HFFc6 (cell line): ENCODE measurements at places on chromosomes 5 and 9. TPM values are rescaled to one million over a fixed set of nuclear protein-coding genes. Genes with fewer than 3 reads are reported as not detected.

DNA sequence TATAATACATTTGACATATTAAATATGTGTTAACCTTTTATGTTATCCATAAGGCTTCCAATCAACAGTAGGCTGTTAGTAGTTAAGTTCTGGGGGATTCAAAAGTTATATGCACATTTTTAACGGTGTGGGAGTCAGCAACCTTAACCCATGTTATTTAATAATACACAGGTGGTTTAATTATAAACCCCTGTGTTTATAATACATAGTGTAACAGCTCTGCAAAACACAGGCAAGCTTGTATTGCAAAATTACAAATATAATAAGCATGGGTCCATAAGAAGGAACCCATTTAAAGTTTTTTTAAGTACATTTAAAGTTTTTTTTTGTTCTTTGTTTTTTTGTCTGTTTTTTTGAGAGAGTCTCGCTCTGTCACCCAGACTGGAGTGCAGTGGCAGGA is 14.5 kb upstream of the RAD23B start:
- no peaks in the 10 kb centered on the region for H3K36me3 ChIP-seq
- no peak overlapping the region for H3K27ac ChIP-seq
- no peaks in the 10 kb centered on the region for H3K27me3 ChIP-seq

Gene SLC6A18
- total RNA-seq: not detected in 3 replicates

Gene ETF1
- 133 and 147 TPM in 2 replicates for total RNA-seq

DNA sequence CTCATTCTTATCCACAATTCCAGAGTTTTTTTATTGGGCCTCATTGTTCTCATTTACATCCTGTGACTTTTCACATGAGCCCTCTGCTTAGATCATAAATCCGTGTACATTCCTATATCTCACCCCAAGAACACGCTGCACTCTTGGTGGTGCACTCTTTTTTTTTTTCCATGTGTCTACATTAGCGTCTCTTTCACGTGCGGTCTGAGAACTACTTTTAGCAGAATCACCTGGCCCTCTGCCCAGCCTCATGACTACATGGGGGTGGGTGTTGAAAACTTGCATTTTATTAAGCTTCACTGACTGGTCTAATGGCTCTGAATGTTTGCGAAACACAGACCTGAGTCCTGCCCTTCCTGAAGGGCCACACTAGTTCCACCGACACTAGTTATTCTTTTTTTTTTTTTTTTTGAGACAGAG is 18.6 kb downstream of the C9orf57 start:
- peak overlapping the region; percentile 1; the same call in 1 of the 2 replicates for H3K4me3 ChIP-seq
- H3K4me1 ChIP-seq: peaks cover 24% of the 10 kb centered on the region
- H3K27me3 ChIP-seq: peaks cover 22% of the 10 kb centered on the region
- peak; percentile 72 for DNase-seq
- H3K27ac ChIP-seq: peak overlapping the region; percentile 0; the same call in 1 of the 2 replicates

Gene NR2F1-AS1
- 22.8 to 26.4 TPM (median 25.1 TPM) in 3 replicates for total RNA-seq

Gene SNCB
- not detected in 2 replicates for total RNA-seq

GRCh38 chr5:157828105-157828943 is 30.6 kb downstream of the CLINT1 start:
- H3K27me3 ChIP-seq: no peaks in the 10 kb centered on the region
- no peak overlapping the region for H3K27ac ChIP-seq
- peaks cover 29% of the 10 kb centered on the region for H3K4me1 ChIP-seq
- DNase-seq: no peak

GRCh38 chr5:126233256-126233655 is 190.0 kb upstream of the GRAMD2B start:
- no peaks in the 10 kb centered on the region for H3K4me1 ChIP-seq
- no peaks in the 10 kb centered on the region for H3K36me3 ChIP-seq
- H3K4me3 ChIP-seq: no peak overlapping the region
- H3K27ac ChIP-seq: no peak overlapping the region

GRCh38 chr5:120454094-120454798 is 9.9 kb upstream of the PRR16 start:
- H3K36me3 ChIP-seq: peaks cover 12% of the 10 kb centered on the region; the same call in 1 of the 2 replicates
- H3K4me1 ChIP-seq: peaks cover 43% of the 10 kb centered on the region
- peak overlapping the region; percentile 19 for H3K4me3 ChIP-seq
- no peaks in the 10 kb centered on the region for H3K27me3 ChIP-seq
- peak; percentile 72 for DNase-seq

DNA sequence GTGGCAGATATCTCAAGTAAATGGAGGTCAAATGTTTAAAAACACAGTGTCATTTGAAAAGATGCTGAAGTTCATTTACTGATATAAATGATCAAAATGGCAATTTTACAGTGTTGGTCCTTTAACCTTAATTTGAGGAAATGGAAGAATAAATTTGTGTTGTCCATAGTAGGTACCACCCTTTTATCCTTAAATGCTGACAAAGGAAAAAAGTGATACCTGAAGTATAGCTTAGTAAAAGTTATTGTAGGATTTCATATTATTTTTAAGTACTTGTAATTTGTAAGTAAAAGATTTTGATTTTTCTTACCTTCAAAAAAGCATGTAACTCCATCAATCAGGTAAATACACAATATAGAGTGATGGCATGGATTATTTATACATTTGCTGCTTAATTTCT is 166.6 kb upstream of the DAP start:
- H3K27me3 ChIP-seq: peaks cover 18% of the 10 kb centered on the region
- no peaks in the 10 kb centered on the region for H3K4me1 ChIP-seq
- no peak overlapping the region for H3K4me3 ChIP-seq
- DNase-seq: no peak
- no peak overlapping the region for H3K27ac ChIP-seq
- H3K36me3 ChIP-seq: peaks cover 7% of the 10 kb centered on the region

GRCh38 chr9:105828171-105828570 is 133.8 kb downstream of the TMEM38B start:
- no peak overlapping the region for H3K4me3 ChIP-seq
- H3K4me1 ChIP-seq: peaks cover 7% of the 10 kb centered on the region; the same call in 1 of the 2 replicates
- H3K27ac ChIP-seq: no peak overlapping the region
- no peaks in the 10 kb centered on the region for H3K36me3 ChIP-seq
- DNase-seq: no peak
- H3K27me3 ChIP-seq: no peaks in the 10 kb centered on the region

- DNase-seq: no peak
- H3K27ac ChIP-seq: no peak overlapping the region
- peaks cover 8% of the 10 kb centered on the region for H3K36me3 ChIP-seq
- H3K27me3 ChIP-seq: no peaks in the 10 kb centered on the region
- H3K4me1 ChIP-seq: peaks cover 27% of the 10 kb centered on the region
- H3K4me3 ChIP-seq: no peak overlapping the region
These were observed 435.3 kb downstream of the NR2F1-AS1 start for GRCh38 chr5:93145767-93146166.

GRCh38 chr9:72292256-72292682 is 72.7 kb downstream of the ZFAND5 start:
- peaks cover 3% of the 10 kb centered on the region; the same call in 1 of the 2 replicates for H3K27me3 ChIP-seq
- H3K4me1 ChIP-seq: peaks cover 21% of the 10 kb centered on the region
- H3K4me3 ChIP-seq: no peak overlapping the region; the same call in 1 of the 2 replicates
- H3K36me3 ChIP-seq: no peaks in the 10 kb centered on the region
